Kidney glomerular epithelial cell (primary cell): ENCODE measurements at places on chromosomes 1 and 21.

GRCh38 chr1:94974824-94975223, 47.9 kb upstream of the CNN3 start:
- peak; percentile 77 for DNase-seq

DNA sequence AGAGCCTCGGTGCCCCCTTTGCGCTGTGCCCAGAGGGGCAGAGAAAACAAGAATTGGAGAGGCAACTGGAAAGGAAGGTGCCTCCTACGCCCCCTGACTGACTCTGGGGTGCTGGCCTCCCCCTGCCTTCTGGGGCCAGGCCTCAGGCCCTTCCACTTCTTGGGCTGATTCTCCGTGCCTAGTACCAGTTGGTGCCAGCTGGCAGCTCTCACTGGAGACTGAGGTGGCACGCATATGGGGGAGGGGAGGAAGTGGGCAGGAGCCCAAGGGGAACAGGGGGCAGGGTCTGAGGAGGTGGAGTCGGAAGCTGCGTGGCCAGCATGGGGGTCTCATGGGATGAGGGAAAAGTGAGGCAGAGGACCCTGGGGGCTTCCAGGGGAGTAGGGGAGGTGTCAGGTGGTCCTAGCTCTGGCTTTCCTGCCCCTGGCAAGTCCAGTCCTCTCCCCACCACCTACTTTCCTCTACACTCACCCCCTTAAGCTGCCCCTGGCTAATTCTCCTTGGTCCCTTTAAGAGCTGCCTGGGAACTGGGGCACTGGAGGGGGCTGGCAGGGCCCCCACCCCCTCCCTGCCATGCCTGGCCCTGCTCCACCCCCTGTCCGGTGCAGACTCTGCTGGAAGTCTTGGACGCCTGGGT, 6.5 kb upstream of the SEMA4A start:
- no peak for DNase-seq

DNA sequence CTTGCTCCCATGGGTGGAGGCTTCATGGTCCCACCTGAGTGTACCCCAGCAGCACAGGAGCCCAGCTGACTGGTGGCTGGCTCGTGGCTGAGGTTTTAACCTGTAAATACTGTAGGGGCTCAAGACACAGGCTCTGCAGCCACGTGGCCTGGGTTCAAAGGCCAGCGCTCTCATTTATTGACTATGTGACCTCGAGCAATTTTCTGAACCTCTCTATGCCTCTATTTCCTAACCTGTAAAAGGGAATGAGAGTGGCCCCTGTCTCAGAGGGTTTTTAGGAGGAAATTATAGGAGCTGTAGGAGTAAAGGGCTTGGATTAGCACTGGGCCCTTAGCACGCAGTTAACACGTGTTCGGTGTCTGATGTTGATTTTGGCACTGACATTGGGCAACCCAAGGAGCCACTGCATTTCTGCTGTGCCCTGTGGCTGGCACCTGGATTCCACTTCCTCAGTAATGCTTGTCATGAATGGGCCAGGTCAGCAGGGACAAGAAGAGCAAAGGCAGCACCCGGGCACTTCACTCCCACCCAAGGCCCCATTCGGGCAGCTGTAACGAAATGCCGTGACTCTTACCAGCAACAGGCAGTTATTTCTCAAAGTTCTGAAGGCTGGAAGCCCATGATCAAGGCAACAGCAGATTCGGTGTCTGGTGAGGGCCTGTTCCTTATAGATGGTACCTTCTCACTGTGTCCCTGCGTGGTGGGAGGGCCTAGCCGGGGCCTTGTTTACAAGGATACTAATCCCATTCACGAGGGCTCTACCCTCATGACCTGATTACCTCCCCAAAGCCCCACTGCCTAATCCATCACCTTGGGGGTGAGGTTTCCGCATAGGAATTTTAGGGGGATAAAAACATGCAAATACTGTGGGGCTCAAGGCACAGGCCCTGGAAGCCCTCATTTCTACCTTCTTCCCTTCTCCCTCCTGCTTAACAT, 25.2 kb downstream of the ARHGEF10L start:
- DNase-seq = no peak

- DNase-seq = no peak
These were observed 64.2 kb downstream of the ACOT7 start for GRCh38 chr1:6329396-6329795.

DNA sequence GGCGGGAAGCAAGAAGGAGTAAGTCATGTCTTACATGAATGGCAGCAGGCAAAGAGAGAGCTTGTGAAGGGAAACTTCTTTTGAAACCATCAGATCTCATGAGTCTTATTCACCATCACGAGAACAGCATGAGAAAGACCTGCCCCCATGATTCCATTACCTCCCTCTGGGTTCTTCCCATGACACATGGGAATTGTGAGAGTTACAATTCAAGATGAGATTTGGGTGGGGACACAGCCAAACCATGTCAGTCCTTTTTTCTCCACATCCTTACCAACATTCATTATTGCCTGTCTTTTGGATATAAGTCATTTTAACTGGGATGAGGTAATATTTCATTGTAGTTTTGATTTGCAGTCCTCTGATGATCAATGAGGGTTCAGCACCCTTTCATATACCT, 81.0 kb downstream of the DIRAS3 start:
- no peak for DNase-seq

- DNase-seq = peak; percentile 23
These were observed 39.4 kb downstream of the IGFN1 start for GRCh38 chr1:201229771-201230635.

DNA sequence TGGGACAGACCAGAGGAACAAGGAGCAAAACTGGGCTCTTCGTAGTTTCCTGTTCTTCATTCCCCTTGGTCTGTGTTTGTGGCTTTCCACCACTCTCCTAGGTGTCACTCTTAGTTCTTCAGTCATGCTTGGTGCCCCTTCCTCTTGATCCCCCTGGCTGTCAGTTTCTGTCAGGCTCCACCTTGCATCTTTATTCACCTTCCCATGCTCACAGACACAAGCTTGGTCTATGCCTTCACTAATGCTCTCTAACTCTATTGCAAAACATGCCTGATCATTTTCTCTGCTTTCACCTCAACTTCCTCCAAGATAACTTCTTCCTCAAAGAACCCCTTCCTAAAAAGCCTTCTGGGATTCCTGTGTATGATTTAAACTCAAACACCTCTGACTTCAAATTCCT, 122.9 kb downstream of the GLUL start:
- no peak for DNase-seq
